ENCODE measurements at places on chromosomes 13 and 19. TPM values are rescaled to one million over a fixed set of nuclear protein-coding genes. Genes with fewer than 3 reads are reported as not detected.

GRCh38 chr13:77533875-77534788, 1.4 kb upstream of the SCEL start:
- H3K36me3 ChIP-seq: no peaks in the 10 kb centered on the region
- no peaks in the 10 kb centered on the region for H3K27me3 ChIP-seq
- no peak overlapping the region for H3K27ac ChIP-seq
- DNase-seq: no peak

DNA sequence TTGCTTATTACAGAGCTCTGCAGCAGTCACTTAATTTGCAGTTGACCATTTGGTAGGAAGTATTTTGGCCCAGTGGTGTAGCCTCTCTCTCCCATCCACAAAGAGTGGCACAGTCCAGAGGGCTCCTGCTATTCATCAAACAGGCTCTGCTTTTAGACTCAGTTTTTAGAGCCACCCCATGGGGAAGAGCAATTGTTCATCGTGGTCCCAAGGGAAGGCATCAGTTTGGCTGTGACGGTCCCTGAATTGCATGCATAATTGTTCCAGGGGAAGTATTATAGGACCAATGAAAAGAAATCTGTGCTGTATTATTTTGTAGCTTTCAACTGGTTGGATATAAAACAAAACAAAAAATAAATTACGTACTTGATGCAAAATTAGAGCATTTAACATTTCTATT, 799.0 kb downstream of the DACH1 start:
- no peaks in the 10 kb centered on the region for H3K27me3 ChIP-seq
- H3K27ac ChIP-seq: no peak overlapping the region
- H3K36me3 ChIP-seq: no peaks in the 10 kb centered on the region
- no peak for DNase-seq
- H3K4me1 ChIP-seq: no peaks in the 10 kb centered on the region
- H3K4me3 ChIP-seq: no peak overlapping the region

DNA sequence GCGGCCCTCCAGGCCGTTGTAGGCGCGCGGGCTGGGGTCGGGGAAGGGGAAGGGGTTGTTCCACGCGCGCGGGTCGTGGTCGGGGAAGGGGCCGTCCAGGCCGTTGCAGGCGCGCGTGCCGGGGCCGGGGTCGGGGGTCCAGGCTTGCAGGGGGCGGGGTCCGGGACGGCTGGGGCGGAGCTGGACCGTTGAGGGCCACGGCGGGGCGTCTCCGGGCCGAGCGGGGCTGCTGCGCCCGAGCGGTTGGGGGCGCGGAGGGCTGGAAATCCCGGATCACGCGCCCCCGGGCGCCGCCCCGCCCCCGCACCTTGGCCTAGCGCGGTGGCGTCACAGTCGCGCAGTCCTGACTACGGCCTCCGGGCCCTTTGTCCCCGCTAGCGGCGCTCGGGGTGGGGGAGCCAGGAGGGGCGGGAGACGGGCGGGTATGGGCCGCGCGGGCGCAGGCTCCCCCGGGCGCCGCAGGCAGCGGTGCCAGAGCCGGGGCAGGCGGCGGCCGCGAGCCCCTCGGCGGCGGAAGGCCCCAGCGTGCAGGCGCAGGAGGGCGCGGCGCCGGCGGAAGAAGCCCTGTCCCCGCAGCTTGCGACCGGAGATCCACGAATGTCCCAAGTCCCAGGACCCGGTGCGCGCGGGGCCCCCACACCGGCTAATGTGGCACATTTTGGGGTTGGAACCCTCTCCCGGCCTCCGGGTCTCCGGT, 665 bp downstream of the GPX4 start:
- H3K27me3 ChIP-seq: no peaks in the 10 kb centered on the region
- H3K4me3 ChIP-seq: peak overlapping the region; percentile 85
- peak; percentile 69 for DNase-seq

DNA sequence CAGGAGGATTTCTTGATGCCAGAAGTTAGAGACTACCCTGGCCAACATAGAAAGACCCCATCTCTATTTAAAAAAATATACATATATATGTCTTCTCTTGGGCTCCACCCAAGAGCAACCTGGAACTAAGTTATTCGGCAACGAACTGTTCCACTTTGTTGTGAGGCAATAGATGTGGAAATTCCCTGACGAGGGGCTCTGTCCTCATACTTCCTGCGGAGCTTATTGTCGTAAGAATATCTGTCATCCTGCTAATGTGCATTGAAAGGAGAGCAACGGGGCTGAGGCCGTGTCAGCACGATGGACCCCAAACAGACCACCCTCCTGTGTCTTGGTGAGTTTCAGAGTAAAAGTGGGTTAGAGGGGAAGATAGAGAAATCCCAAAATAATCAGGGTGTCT, at the start of gene FCAR:
FCAR (plus strand) TSS at position 246 of the 400 bp plus-strand sequence; CDS start at position 301, 55 bp downstream.
- DNase-seq: no peak
- H3K27ac ChIP-seq: no peak within 1 kb of the TSS
- H3K4me1 ChIP-seq: no peaks in the 10 kb centered on the region
- no peak within 1 kb of the TSS for H3K4me3 ChIP-seq
- H3K36me3 ChIP-seq: no peaks in the 10 kb centered on the region

GRCh38 chr13:111875915-111876314, 191.0 kb upstream of the SOX1 start:
- no peak overlapping the region for H3K27ac ChIP-seq
- DNase-seq: no peak
- no peak overlapping the region for H3K4me3 ChIP-seq
- H3K36me3 ChIP-seq: no peaks in the 10 kb centered on the region

DNA sequence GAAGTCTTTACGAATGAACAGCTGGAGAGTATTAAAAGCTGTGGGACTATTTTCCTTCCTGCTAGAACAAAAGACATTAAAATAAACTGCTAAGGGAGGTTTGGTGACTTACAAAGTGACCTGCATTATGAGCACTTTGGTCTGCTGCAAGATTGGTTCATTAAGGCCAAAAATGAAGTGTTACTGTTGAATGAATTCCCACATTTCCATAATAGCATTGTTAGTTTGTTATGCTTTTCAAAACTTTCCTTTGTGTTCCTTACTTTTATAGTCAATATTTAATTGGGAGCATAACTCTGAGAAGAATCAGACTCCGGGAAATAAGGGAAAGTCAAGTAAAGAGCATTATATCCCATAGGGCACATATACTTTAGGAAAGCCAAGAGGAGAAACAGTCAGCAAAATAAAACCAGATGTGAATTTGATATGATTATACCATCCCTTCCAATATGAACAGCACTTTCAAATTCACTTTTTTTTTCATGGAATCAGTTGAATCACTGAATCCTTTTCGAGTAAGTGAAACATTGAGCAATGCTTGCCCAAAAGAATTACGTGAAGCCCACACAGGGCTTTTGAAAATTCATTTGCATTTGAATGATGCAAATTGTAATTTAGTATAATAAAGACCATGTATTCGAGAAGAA, 112.6 kb downstream of the KCTD12 start:
- peaks cover under 1% of the 10 kb centered on the region for H3K4me1 ChIP-seq
- H3K27ac ChIP-seq: no peak overlapping the region
- no peak overlapping the region for H3K4me3 ChIP-seq
- no peaks in the 10 kb centered on the region for H3K27me3 ChIP-seq
- no peaks in the 10 kb centered on the region for H3K36me3 ChIP-seq
- no peak for DNase-seq

- no peaks in the 10 kb centered on the region for H3K27me3 ChIP-seq
- no peak overlapping the region for H3K4me3 ChIP-seq
- peak; percentile 93 for DNase-seq
- H3K36me3 ChIP-seq: no peaks in the 10 kb centered on the region
- H3K27ac ChIP-seq: peak overlapping the region; percentile 54
Measured at GRCh38 chr13:66635526-66635925, 594.6 kb downstream of the PCDH9 start.

DNA sequence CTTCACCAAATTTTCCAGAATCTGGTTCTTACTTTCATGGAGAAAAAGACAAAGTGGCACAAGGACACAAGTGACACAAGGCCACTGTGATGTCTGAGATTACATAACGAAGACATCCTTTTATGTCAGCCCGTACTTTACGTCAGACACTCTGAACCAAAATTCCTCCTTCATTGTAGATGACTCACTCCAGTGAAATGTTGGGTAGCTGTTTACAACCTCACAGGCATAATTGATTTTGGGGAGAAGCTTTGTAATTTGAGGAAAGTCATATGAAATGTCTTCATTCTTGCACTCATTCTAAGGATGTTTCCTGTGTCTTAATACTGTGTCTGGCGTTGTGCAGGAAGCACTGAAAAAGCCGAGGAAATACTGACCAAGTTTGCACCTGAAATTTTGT, 20.0 kb upstream of the LGALS14 start:
- H3K36me3 ChIP-seq: no peaks in the 10 kb centered on the region
- DNase-seq: no peak
- no peak overlapping the region for H3K4me3 ChIP-seq
- no peaks in the 10 kb centered on the region for H3K27me3 ChIP-seq
- no peak overlapping the region for H3K27ac ChIP-seq

- peaks cover 31% of the 10 kb centered on the region for H3K27me3 ChIP-seq
- DNase-seq: peak; percentile 33
- no peaks in the 10 kb centered on the region for H3K4me1 ChIP-seq
- no peaks in the 10 kb centered on the region for H3K36me3 ChIP-seq
Measured at GRCh38 chr19:42386974-42387707, 3.0 kb downstream of the CNFN start.

DNA sequence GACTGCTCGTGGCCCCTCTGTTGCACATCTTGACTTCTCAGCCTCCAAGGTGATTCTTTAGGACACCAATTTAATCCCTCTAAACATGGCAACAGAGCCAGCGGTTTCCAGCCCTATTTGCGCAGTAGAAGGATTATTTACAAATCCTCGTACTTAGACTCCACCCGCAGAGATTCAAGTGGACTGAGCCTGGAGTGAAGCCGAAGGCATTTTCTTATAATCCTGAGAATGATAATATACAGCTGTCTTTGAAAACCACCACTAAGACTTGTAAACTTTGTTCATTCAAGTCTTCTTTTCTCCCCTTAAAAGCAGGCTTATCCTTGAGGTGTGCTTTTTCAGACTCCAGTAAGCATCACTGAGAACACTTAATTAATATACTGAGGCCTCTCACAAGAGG, 4.8 kb upstream of the DPRX start:
- no peaks in the 10 kb centered on the region for H3K27me3 ChIP-seq
- H3K36me3 ChIP-seq: no peaks in the 10 kb centered on the region
- no peak for DNase-seq
- H3K27ac ChIP-seq: no peak overlapping the region

The UFM1 gene
- 127 TPM for total RNA-seq

The ACP4 gene
- total RNA-seq: not detected
